ENCODE measurements at places on chromosomes 7 and 10.

GRCh38 chr10:28359334-28359733 is 56.5 kb upstream of the MPP7 start:
- no peak for DNase-seq

GRCh38 chr10:95373660-95374059 is 82.9 kb upstream of the PDLIM1 start:
- no peak for DNase-seq

DNA sequence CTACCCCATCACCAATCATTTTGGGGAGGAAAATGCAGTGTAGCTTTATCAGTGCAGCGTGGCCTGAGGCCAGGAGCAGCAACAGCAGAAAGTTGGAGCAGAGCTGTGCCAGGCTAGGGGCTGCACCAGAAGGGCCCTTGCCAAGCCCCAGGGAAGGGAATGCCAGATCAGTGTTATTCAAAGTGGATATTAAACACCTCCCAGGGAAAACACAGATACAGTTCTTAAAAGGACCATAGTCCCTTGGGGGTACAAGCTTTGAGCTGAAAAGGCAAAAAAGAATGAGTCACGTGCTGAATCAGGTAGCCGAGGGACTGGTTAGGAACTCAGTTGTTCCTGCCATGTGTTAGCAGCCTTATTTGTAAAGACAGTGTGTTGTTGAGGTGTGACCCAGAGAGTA is 54.0 kb downstream of the GSDME start:
- no peak for DNase-seq

DNA sequence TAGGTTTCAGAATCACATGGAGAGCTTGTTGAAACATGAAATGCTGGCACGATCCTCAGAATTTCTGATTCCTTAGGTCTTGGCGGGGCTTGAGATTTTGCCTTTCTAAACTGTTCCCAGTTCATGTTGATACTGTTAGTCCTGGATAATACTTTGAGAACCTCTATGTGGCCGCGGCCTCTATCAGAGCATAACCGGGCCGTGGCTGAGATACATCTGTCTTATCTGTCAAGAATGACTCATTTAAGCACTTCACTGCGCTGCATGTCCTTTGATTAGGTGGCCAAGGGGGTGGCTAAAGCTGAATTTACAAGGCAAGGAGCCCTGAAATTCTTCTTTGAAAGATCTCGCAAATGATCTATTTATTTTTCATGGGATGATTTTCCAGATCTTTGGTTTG is 66.9 kb downstream of the GALNT17 start:
- no peak for DNase-seq

- DNase-seq = no peak
Measured at GRCh38 chr7:28808796-28809533, 149.2 kb downstream of the TRIL start.

DNA sequence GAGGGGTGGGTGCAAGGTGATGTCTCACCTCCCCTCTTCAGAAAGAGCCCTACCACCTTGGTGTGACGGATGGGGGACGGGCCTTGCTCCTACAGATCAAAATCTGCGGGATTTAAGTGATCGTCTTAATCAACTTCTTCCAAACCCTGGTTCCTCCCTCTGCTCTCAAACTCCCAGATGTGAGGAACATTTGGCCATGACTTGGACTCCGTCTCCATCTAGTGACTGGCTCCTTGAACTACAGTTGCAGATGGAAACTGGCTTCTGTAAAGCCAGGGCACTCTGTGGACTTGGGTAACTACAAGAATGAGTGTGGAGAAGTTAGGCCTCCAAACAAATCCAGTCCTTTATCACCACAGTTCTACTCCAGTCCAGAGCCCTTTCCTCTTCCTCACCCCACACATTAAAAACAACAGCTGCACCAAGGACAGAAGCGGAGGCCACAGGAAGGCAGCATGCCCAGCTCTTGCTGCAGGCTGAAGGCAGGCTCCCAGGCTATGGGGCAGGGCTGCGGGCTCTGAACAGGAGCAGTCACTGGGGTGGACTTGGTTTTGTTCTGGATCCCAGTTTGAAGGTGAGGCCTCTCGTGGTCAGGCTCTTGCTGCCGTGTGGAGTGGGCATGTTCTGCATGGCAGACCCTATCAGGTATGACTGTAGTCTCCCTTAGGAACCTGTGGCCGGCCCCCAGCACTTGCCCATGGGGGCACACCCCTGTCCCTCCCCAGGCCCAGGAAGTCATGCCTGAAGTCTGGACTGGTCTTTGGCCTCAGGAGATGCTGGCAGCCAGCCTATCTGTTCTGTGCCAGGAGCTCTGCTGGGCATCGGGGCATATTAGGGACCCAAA is 79.4 kb downstream of the VWC2 start:
- DNase-seq = no peak

GRCh38 chr7:80635533-80635932 is 2.9 kb upstream of the CD36 start:
- no peak for DNase-seq

DNA sequence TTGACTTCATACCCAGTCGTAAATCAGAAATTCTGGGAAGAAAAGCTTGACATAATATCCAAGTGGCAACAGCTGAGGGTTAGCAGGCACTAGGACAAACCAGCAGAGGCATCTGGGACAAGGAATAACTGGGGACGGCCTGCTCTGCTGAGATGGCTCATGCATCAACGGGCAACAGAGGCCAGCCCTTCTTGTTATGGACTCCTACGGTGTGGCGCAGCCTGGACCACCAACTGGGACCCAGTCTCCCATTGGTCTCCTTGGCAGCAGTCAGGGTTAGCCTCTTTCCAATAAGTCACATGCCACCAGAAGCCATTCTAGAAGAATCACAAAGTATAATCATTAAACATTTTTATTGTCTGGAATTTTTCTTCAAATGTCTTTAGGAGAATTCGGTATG is 15.0 kb downstream of the FGFR2 start:
- no peak for DNase-seq

- no peak for DNase-seq
Measured at GRCh38 chr7:32887395-32887794, 4.2 kb downstream of the KBTBD2 start.

- no peak for DNase-seq
Measured at GRCh38 chr10:6729071-6729774, 149.1 kb upstream of the PRKCQ start.
